ENCODE measurements at places on chromosomes 6 and 20.

DNA sequence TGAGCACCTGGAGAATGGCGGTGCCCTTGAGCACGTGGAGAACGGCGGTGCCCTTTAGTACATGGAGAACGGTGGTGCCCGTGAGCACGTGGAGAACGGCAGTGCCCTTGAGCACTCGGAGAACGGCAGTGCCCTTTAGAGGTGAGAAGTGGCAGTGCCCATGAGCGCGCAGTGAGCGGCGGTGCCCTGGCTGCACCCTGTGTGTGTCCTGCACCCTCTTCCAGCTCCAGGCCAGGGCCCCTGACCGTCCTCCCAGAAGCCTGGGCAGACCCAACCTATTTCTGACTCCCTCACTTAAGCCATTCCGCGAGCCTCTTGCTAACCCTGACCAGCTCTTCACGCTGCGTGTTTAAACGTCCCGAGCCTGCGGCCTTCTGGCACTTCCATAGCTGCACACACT is 151.3 kb downstream of the DLL1 start:
- DNase-seq, result no peak

DNA sequence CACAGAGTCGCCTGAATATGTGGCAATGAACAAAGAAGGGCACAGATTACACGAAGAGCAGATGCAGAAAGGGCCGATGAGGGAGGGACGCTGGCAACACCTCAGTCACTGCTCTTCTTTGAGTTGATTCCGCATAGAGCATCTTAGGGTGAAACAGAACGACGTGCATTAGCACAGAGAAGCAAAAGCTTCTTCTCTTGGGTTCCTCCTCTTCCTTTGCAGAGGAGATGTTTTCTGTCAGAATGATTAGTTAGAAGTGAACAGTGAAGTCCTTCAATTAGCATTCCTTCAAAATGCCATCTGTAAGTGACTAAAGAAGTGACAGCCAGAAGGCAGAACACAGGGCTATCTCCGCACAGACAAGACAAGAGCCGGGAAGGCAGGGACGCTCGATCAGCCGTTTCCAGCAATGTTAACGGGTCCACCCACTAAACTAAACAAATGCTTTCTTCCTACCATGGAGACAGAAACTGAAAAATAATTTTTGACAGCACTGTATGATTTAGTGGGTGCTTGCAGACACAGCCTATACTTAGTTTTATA is 219.8 kb upstream of the AGPAT4 start:
- DNase-seq, result no peak

DNA sequence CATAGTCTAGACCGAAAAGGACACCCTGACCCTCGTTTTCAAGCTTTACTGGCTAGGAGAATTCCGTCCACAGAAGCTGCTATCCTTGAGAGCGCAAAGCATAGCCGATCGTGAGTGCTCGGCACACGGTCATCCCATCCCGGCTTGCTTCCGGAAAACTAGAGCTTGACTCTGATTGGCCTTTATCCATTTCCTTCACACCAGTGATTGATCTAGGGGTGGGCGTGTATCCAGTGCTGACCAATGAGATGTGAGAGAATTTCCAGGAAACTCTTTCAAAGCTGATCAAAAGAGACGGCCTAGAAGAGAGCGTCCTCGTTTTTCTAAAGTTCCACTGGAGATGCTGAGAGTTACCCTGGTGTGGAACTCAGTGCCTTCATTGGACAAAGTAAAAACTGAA is 41.0 kb upstream of the NFATC2 start:
- no peak for DNase-seq

GRCh38 chr6:141809901-141810300 is 322.8 kb upstream of the GJE1 start:
- DNase-seq, result peak; percentile 19

DNA sequence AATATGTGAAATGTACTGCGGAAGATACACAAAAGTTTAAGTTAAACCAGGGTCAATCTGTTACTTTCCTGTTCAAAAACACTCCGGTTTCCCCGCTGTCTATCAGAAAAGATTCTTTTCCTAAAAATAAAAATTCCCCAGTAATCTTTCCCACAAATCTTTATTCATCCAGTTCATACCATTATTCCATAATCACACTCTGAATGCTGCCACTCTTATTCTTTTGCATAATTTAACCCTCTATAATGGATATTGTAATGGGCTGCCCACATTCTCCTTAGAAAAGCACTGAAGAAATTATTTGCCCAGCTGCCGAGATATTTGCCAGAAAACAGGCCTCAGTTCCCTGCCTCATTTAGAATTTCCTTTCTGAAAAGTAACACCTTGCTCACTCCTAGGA is 68.6 kb downstream of the EPHA7 start:
- no peak for DNase-seq

DNA sequence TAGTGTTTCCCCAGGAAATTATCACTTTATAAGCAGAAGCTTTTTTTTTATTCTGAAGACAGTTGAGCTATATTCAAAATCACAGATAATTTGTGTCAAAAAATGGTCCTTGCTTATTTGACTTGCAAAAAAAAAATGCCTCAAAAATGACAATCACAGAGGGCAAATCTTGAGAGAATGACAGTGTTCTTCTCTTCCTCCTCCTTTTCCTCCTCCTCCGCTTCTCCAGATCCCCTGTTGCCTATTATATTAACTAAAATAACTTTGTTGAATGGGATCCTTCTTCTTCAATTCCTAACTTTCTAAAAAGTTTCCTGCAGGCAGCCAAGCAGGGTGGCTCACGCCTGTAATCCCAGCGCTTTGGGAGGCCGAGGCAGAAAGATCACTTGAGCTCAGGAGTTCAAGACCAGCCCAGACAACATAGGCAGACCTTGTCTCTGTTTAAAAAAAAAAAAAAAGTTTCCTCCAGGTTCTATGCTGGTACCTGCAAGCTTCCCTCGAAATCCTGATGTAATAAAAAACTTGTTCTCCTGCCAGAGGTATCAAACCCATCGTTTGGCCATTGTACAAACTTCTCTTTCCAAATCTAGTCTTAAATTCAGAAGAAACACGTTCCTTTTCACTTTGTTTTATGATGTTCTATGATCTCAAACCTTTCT is 128.6 kb downstream of the IPCEF1 start:
- DNase-seq, result no peak

DNA sequence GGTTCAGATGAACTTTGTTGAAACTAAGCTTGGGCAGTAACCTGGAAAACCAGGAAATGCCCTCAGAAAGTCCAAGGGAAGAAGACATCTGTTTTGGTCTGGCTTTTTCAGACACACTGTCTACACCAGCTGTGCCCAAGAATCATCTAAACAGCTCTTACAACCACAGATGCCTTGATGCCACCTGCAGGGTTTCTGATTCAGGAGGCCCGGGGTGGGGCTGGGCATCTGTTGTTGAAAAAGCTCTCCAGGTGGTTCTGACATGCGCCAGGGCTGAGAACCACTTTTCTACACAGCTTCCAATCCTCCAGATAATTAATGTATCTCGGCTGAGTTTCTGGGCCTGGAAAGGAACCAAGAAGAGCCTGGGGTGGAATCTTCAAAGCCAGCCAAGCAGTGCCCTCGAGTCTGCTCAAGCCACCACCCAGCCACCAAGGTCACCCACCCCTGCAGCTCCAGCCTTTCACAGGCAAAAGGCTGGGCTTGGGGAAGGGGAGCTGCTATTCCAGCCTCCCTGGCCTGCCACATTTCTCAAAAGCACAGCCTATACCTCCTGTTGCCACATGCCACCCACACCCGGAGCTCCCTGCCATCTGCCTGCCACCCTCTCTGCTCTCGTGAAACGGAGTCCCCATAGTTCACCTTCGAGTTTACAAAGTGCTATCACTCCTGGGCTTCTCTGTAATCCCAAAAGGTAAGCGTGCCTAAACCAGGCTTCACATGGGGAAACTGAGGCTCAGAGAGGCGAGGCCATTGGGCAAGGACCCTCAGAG is 9.4 kb downstream of the MDGA1 start:
- DNase-seq, result no peak

DNA sequence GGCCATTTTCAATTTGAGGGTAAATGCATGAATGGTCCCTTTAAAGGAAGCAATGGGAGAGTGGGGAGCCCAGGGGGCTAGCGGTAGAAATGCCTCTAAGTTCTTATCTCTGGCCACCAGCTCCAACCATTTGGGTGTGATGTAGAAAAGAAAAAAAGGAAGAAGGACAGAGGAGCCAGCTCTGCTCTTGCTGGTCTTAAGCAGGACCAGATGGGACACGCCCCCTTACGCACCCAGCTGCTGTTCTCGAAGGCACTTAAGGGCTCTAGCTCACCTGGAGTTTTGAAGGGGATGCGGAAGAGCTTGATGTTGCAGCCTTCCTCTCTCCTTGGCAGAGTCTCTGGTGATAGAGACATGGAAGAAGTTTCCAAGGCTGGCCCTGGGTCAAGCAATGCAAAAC is 59.5 kb upstream of the RNF144B start:
- DNase-seq, result peak; percentile 12

DNA sequence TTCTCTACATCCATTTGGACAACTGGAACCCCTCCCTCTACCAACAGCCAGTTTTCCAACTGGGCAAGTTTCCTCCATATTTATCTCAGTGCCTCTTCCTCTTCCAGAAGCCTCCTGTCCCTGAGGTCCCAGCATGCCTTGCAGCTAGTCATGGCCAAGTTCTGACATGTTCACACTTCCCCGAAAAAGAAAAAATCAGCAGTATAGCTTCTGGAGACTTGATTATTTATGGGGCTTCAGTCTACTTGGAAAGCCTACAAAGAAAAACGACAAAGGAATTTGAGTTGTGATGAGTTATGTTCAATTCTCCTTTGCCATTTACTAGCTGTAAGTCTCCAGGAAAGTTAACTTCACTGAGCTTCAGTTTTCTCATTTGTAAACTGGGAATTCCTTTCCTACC is 406.5 kb downstream of the MAFB start:
- no peak for DNase-seq

- DNase-seq, result peak; percentile 30
Measured at GRCh38 chr20:43442282-43442880, 15.3 kb upstream of the SRSF6 start.

DNA sequence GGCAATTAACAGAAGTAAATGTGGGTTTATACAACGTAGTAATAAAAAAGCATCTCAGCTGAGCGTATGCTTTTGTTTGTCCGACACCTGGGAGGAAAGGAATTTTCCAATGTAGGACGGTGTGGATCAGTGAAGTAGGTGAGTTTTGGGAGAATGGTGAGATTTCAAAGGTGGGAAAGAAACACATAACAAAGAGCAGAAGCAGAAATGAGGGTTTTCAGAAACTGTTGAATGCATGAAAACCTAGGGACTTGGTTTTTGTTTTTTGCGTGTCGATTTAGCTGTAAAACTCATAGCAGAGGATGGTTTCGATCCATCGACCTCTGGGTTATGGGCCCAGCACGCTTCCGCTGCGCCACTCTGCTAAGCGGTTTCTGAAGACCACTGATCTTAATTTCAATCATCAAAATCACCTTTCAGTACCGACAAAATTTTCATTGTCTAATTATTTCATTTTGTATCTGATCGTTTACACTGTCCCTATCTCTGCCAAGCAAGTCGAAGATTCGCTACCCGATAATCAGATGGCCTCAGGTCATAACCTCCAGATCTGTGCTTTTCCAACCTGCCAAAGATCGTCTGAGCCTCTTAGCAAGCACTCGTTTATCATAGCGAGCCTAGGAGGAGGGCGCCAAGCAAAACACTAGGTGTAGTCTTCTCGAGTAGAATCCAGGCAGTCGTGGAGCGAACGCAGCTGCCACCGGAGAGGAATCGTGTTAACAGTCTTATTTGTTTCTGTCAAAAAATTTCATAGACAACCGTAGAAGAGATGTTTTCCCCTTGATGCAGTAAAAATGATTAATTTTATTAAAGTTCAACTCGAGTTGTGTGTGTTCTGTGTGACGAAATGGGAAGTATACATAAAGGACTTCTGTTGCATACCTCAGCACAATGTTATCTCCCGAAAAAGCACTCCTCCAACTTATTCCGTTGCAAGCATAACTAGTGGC is 20.9 kb upstream of the POM121L2 start:
- peak; percentile 57 for DNase-seq

- DNase-seq, result no peak
Measured at GRCh38 chr6:3026791-3027626, 27.3 kb downstream of the NQO2 start.

GRCh38 chr6:80217794-80218193 is 111.3 kb downstream of the BCKDHB start:
- no peak for DNase-seq

DNA sequence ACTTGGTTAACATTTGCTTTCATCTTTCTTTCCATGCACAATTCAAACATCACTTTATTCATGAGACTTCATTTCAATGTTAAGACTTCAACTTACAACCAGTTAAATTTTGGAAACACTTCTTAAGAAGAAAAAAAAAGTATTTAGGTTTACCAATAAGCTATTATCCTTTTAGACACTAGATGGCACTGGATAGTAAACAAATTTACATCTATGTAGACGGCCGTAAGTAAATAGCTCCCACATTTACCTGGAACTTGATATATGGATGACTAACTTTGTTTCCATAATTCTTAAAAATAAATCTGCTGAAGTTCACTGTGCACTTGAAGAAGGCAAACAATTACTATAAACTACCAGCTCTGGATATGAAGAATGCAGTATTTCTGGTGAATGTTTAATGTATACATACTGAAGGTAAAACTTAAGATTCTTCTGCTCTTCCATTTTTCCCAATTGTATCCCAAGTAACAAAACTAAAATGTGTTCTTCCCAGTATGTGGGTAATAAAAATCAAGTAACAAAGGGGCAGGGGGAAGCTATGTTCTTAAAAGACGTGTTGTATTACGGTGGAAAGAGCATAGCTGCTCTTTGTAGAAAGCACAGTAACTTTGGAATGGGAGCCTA is 130.6 kb upstream of the C6orf118 start:
- DNase-seq, result peak; percentile 90

GRCh38 chr6:15880262-15880973 is 217.6 kb upstream of the DTNBP1 start:
- DNase-seq, result no peak

GRCh38 chr6:30207619-30208295 is 5.4 kb downstream of the TRIM26 start:
- peak; percentile 28 for DNase-seq

DNA sequence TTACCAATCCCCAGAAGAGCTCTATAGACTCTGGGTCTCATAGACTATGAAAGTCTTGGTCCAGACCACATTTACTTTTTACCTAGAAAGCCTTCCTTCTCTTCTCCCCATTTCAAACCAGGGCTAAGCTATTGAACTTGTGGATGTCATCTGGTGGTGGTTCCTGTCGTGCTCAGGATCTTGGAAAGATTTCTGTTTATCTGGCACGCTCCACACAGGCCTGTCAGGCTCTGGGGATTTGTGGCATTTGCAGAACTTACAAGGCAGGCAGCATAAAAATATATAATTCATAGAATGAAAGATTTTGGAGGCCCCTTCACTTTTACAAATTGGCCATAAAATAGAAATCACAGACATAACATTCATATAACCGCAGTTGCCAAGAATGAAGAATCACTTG is 188.1 kb downstream of the UST start:
- DNase-seq, result no peak

Data from fibroblast of pulmonary artery (primary cell).